Left cardiac atrium (tissue), 4 donors: ENCODE measurements at places on chromosomes 12 and 14.

DNA sequence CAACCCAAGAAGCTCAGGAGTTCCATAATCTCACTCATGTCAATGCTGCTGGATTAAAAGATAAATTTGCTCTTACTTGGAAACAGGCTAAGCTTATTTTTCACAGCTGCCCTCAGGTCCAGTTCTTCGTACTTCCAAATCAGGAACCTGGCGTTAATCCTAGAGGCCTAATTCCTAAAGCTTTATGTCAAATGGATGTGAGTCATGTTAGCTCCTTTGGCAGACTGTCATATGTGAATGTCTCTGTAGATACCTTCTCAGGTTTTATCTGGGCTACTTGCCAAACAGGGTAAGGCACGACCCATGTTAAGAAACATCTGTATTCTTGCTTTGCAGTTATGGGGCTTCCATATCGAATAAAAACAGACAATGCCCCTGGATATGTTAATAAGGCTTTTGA, 504.6 kb downstream of the ALG10 start:
- no peak for DNase-seq

DNA sequence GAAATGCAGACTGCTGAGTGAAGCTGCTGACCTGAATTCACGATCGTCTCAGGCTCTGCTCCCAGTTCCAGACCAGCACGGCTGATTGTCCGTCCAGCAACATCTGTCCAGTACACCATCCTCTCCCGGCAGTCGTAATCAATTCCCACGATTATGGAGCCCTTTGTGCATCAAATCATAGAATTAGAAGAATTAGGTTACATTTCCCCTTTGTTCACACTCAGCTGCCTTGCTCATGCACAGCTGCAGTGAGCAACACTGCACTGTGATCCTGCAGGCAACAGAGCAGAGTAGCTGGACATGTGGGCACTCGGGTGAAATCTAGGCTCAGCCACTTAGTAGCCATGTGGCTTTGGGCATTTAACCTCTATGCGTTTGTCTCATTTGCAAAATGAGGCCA, 22.2 kb downstream of the RTRAF start:
- DNase-seq = no peak

DNA sequence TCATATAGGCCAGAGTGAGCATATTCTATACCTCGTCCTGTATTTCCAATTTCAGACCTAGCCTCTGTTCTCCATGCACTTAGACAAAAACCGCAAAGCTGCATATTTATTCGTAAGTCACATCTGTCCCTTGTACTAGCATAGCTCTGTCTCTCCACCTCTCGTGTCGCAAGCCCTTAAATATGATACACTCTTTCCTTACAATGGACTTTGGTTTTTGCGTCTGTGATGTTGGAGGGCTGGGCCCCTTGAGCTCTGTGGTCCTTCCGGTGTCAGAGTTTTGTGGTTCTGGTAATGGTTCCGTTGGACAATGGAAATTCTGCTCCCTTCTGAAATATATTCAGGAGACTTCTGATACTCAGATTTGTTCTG, 11.3 kb downstream of the PRKCH start:
- DNase-seq = no peak

DNA sequence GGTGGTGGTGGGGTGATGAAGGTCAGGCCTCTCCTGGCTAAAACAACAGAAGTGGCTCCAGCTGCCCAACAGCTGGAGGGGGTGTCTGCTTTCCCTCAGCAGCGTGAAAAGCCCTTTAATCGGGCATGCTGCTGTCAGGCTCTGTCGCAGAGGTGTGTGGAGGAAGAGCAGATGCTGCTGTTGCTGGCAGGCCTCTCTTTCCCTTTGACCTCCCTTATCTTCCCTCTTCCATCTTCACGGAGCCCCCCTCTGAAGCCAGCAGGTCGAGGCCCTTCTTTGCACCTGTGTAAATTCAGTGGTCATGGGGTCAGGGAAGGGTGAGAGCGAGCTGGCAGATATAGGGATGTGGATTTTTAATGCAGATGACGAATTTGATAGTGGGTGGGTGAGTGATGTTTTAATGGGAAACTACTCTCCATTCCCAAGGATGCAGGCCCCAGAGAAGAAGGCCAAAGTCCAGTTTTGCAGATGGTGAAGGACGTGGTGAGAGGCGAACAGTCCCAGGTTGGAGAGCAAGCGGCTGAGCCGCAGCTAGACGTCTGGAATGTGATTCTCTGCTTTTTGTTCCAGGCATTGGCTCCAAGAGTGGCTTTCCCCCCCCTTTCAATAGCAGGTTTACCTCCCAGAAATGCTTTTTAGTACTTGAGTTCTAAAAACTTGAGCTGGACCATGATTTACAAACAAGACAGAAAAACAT, 64.0 kb downstream of the SMOC1 start:
- DNase-seq = no peak

- no peak for DNase-seq
Measured at GRCh38 chr12:44526655-44527182, 349.4 kb downstream of the NELL2 start.

DNA sequence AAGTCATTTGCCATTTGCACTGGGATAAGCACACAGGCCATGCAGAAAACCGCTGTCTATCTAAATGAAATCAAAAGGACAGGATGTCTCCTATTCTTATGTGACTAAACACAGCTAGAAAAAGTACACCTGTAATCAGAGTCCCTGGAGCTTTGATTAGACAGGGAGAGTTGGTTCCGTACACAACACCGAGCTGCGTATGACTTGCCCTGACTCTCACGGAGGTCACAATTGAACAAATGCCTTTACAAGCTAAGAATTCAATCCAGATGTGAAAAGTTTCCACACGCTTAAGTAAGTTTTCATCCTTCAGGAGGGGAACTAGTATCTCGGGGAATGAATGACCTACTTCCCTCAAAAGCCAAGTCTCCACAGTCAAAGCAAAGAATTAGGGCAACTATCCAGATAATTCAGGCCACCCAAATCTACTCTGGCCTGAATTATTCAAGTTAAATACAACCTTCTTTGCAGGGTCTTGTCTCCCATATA, 67.5 kb downstream of the RTN1 start:
- DNase-seq = no peak

- DNase-seq = no peak
Measured at GRCh38 chr14:88962356-88962755, 137.9 kb downstream of the TTC8 start.

DNA sequence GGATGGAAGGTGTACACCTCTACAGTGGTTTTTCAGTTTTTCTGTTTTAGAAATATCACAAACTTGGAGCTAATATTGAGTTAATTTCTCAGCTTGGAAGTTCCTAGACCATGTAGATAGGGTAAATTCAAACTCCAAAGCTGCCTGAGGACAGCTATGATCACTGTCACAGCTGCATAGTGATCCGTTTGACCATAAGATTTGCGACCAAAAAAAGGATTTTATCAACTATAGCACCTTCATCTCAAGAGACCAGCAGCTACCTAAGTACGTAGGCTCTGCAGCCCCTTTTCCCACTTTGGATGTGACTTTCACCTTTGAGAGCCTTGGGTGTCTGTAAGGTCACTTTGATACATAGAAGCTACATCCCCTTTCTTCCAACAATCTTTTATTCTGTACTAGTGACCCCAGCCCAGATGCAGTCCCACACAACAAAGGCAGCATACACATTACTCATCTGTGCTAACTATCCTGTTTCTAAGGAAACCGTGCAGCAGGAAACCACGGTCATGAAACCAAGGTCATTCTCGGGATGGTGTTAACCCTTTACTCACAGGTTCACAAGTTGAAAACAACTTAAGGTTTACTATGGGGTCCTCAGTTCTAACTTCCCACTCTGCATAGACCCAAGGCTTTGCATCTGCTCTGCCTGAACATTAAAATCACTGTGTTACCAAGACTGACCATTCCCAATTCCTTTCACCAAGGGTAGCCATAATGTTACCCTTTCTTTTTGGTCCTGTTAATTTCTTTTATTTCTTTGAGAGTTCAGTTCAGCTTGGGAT, 75.4 kb downstream of the IFT81 start:
- DNase-seq = no peak

GRCh38 chr12:122006186-122006926, 15.3 kb upstream of the BCL7A start:
- no peak for DNase-seq

DNA sequence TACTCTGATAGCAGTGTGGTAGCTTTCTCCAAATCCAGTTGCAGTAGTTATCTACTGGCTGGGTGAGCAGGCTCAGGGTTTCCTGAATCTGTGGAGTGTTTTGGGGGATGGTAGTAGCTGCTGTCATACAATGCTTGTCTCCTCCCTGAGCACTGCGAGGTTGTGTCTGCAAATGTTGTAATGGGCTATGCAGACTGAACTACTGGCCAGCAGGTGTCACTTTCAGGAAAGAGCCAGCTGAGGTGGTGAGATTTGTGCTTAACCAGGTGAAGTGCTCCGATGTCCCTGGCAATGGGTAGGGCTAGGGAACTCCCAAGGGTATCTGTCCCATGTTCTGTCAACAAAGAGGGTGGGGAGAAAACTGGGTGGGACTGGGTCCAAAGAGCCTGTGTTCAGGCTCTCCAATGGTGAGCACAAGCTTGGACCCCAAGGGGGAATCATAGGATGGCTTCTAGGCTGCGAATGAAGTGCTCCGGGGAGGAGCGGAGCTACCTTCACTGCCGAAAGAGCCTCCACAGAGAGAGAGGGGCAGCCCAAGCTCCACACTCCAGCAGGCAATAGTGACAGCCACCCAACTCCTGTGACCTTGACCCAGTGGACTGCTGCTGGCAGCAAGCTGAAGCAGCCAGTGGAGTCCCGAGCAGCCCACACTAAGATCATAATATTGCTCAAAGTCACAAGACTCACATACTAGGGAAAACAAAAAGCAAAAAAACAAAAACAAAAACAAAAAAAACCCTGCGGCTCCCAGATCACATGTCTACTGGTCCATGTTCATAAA, 1324.0 kb upstream of the USP15 start:
- DNase-seq = no peak

DNA sequence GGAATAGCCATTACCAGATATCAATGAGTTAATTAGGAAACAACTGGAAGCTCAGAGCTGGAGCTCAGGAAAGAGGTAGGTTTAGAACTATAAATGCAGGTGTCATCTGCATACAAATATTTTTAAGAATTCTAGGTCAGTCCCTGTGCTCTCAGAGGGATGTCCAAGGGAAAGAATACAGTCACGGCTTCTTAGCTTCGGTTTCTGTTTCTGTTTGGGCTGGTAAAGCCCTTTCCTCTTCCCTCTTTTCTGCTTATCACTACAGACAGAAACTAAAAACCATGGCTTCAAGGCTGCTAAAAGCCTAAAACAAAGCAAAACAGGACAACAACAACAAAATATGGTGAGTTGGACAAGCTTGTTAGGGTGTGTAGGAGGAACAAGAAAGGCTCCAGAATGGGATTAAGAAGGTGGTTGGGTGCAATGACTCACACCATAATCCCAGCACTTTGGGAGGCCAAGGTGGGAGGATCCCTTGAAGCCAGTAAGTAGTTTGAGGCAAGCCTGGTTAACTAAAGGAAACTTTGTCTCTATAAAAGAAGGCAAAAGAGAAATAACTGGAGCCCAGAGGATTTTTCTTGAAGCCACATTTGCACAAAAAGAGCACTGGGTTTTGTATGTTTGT, 113.0 kb downstream of the SEC23A start:
- no peak for DNase-seq

DNA sequence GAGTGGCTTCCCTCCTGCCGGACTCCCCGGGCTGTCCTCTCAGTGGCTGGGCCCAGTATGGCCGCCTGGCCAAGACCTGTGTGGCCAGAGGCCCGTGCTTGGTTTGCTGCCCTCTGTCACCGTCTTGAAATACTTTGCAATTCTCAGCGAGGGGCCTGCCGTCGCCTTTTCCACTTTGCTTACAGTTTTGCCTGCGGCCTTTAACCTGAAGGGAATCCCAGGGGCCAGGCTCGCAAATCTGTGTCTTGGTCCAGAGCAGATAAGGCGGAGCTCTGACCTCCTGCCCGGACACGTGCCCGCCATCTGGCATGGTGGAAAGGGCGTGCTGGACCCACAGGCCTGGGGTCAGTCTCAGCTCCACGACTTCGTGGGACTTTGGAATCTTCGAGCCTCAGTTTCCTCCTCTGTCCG, 10.9 kb upstream of the AMN start:
- DNase-seq = no peak

GRCh38 chr14:88879022-88879421, 54.6 kb downstream of the TTC8 start:
- DNase-seq = no peak

DNA sequence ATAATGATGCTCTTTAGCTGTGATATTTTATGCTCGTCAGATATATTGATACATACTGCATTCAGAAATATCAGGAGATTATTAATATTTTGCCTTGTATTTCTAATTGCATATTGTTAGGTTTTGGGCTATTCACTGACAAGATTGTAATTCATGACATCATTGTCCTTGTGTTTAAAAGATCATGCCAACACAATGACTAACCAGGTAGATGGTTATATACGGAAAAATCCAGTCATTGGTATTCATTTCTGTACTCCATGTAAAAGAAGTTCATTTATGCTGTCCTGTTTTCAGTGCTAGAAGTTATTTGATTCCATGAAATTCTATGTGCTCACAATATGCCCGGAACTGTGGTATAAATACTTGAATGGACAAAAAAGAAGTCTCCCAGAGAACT, 107.5 kb downstream of the KITLG start:
- DNase-seq = no peak
